A549 (cell line): ENCODE measurements at places on chromosomes 11 and 22. TPM values are rescaled to one million over a fixed set of nuclear protein-coding genes. Genes with fewer than 3 reads are reported as not detected.

GRCh38 chr11:61372659-61373420 lies 10.7 kb downstream of the TMEM138 start:
- no peak for DNase-seq

DNA sequence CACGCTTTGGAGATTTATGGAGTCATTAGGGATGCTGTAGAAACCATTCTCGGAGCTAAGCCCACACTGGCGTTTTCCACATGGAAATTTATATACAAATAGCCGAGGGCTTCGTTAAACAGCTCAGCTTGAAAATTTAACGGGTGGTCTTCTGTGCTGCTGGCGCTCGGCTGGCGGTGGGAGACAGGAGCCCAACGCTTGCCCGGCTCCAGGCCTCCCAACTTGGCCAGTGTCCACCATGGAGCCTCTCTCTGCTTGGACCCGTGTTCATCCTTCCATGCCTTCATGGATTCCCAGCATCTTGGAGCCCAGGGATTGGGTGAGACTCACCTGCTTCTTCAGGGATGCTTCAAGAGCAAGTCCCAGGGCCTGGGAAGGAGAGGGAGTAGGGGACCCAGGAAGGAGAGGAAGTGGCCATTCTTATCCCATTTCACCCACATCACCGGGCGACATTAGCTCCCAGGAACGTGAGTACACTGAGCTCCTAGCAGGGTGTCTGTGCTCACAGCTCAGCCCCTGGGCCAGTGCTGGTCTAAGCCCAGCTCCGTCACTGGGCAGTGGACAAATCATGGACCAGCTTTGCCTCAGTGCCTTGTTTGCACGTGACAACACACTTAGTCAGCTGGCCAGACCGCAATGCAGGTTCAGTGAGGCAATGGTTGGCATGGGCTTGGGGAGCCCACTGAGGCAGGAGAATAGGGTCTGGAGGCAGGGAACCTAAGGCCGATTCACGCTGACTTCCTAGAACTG lies 944.3 kb downstream of the BRD1 start:
- DNase-seq, result no peak

The HORMAD2 gene
- not detected in 3 replicates for polyA plus RNA-seq

The DERL3 gene
- 0.18 to 0.40 TPM (median 0.34 TPM) in 3 replicates for polyA plus RNA-seq

GRCh38 chr11:83572581-83573496 lies 286.7 kb upstream of the CCDC90B start:
- no peak for DNase-seq

The RIBC2 gene
- polyA plus RNA-seq, result 2.4 to 3.8 TPM (median 3.6 TPM) in 3 replicates
